Hepatic stellate cell (primary cell): ENCODE measurements at places on chromosomes 6 and 20.

DNA sequence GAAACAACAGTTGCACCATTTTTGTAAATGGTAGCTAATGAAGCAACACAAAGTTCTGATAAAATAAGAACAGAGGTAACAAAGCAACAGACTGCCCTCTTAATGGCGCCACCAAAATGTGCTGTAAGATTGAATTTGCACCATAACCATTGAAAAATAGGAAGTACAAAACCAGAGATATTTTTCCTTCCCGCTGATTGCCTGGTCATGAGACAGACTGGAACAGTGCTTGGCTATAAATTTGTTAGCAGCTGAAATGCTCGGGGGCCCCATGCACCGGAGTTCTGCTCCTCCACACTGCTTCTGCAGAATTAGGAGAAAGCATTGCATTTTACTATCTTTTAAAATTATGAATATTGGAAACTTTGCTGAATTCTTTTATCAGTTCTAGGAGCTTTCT, 164.4 kb upstream of the QKI start:
- no peak for DNase-seq

DNA sequence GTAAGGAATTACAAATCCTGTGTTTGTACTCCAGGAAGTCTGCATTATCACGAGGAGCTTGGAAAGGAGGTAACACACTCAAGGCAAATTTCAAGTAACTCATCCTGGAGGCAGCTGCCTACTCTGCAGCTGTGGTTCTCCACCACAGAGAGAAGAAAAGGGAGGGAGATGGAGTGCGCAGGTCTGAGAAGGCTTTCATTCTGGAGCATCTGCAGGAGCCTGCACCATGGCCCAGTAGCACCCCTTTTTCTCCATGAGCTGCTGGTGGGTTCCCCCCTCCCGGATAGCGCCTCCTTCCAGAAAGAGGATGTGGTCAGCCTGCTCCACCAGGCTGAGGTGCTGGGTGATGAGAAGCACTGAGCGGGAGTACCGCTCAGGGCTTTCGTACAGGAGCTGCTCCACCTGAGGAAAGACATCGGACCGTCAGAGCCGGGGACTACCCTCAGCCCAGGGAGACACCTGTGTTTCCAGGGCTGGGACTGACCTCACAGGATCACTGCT, 1.6 kb upstream of the PSMB8 start:
- no peak for DNase-seq

DNA sequence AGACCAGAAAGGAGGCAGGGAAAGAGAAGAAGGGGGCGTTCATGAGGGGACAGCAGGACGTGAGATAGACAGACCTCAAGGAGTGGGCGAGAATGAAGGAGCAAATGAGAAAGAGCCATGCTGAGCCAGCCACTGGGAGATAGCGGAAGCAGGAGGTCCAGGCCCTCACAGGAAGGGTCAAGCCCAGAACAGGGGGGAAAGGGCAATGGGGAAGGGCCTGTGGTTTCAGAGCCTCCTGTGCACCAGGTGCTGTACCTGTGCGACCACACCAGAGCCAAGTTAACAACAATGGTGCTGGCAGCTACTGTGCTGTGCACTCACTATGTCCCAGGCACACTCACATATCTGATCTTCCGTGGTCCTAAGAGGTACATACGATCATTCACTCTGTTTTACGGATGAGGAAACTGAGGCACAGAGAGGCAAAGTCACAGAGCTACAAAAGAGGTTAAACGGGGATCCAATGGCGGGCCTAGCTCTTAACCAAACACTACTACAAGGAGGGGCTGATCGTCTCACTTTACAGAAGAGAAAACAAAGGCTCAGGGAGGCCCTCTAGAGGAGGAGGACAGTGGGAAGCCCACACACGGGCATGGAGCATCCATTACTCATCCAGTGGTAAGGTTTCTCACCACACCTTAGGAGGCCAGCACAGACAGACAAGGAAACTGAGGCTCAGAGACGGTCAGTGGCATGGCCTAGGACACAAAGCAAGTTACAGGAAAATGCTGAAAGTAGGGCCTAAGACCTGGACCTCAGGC, 129.1 kb downstream of the PREX1 start:
- no peak for DNase-seq

- no peak for DNase-seq
Observed at GRCh38 chr6:153024709-153025017, 22.2 kb upstream of the MTRF1L start.

GRCh38 chr6:73391675-73392074, 3.0 kb upstream of the DDX43 start:
- no peak for DNase-seq

DNA sequence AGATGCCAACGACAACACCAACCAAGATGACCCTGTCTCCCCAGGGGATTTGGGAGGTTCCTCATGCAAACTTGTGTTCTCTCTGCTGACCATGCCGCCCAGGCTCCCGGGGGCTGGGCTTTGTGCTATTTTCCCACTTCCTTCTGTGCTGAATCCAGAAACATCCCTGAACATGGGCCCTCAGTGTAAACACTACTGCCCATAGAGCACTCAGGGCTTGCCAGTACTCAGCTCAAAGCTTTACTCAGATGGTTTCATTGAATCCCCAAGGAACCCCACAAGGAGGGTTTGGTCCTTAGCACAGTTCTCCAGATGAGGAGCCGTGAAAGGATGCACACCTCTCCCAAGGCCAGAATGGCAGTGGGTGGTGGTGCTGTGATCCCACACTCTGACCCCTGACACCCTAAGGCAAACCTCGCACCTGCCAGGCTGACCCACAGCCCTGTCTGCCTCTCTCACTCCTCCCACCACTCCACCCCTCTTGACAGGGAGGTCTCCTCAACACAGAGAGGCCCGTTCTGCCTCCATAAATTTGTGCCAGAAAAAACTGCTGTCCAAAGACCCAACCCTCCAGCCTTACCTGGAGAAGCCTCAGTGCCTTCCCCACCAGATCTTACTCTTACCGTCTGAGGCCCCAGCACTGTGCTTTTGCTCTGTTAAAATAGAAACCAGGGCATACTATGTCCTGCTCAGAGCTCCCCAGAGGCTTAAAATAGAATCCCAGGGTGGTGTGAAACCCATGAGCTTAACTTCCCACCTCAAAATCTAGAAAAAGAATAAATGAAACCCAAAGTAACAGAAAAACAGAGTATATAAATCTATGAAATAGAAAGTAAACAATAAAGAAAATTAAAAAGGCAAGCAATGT, 283.0 kb upstream of the CDH4 start:
- no peak for DNase-seq
